NCI-H345 (cell line): ENCODE measurements at places on chromosomes 12 and 14.
A peak's percentile ranks its signal among the peaks of the same experiment; 100 is the strongest.

GRCh38 chr12:96375841-96376604, 24.2 kb downstream of the CDK17 start:
- no peak for DNase-seq

DNA sequence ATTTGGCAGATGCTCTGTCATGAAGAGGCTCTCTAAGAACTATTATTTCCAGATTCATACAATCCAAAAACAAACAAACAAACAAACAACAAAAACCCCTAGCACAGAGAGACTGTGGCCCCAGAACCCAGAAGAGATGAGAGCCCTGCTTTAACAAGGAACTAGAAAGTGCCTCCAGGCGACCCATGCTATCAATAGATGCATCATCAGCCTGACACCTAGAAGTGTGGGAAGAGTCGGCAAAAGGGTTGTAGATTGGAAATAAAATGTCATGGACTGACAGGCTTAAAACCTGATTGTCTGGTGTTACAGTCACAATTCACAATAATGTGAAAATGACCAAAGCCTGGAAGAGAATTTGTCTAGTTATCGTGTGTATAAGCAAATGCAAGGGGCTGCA, 50.6 kb upstream of the FLRT2 start:
- DNase-seq = no peak

- no peak for DNase-seq
These were observed 11.8 kb downstream of the GCH1 start for GRCh38 chr14:54890788-54891187.

- no peak for DNase-seq
These were observed 27.1 kb downstream of the ATP6V1D start for GRCh38 chr14:67332468-67332867.

DNA sequence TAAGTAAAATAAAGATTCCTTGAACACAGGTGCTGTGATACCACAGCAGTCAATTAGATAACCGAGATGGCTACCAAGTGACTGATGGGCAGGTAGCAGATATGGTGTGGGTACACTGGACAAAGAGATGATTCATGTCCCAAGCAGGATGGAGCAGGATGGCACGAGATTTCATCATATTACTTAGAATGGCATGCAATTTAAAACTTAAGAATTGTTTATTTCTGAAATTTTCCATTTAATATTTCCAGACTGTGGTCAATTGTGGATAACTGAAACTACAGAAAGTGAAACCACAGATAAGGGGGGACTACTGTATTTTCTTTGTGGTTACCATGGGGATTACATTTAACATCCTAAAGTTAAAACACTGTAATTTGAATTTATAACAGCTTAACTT, 7.5 kb upstream of the ZFP36L1 start:
- no peak for DNase-seq

DNA sequence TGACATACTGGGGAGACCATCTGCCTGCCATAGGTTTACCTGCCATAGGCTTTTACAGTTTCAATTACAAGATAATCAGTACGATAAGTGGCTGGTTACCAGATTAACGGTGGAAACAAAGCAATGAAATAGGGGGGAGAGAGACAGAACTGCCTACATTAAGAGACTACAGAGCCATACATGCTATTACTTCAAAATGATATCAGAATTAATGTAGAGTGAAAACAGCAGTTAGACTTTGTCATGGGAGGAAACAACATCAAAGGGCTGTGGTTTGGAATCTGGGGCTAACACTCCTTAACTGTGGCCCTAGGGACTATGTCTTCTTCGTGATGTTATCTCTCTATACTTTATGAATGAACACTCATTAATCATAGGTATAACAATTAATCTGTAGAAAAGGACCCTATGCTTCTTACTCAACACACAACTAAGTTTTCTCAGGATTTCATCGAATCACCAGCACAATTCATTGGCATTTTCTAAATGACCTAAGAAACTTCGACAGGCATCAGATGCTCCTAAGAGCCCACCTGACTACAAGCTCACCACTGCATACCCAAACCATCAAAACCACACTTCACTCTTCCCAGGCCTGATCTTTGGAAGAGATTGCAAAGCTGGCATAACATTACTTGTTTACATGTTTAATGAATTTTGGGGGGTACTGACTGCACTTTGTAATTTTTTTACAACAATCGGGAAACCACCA, 475.6 kb upstream of the SOX5 start:
- DNase-seq = no peak

GRCh38 chr12:60391051-60391450, 795.2 kb downstream of the SLC16A7 start:
- no peak for DNase-seq

- no peak for DNase-seq
These were observed 42.1 kb downstream of the IGF1 start for GRCh38 chr12:102438047-102438826.

DNA sequence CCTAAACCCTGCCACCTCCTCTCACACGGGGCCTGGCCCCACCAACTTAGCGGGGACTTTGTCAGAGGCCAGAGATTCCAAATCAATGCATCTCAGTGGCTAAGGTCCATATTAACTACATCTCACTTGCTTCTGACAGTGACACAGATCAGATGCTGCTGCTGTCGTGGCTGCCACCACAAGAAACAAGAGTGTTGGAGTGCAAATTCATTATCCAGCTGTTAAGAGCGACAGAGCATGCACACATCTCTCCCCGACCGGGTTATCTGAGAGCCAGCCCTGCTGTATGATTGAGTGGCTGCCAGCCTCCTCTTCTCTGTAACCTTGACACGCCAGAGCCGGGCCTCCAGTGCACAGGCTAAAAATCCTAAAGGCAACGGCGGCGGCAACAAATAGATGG, 40.2 kb downstream of the SPRING1 start:
- peak; percentile 80 for DNase-seq

DNA sequence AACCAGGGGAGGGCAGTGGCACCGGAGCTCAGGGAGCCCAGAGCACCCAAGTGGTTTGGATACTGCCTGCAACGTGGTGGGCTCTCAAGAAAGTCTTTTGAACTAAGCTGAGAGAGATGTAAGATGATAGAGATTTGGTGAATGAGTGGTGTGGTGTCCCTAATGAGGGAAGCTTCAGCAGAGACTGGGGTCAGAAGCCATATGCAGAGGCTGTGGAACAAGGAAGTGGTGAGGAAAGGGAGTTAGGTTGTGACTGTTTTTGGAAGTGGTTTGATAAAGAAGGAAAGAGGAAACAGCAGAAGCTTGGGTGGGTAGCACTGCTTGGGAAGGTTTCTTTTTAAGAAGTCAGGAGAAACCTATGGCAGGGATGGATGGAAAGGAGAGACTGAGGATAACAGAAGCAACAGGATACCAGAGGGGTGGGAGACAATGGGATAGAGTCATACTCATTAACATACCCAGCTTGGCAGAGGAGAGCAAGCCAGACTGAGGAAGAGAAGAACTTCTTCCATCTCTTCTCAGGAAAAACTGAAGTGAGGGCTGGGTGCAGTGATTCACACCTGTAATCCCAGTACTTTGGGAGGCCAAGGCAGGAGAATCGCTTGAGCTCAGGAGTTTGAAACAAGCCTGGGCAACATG, 24.1 kb downstream of the SLC4A8 start:
- no peak for DNase-seq

DNA sequence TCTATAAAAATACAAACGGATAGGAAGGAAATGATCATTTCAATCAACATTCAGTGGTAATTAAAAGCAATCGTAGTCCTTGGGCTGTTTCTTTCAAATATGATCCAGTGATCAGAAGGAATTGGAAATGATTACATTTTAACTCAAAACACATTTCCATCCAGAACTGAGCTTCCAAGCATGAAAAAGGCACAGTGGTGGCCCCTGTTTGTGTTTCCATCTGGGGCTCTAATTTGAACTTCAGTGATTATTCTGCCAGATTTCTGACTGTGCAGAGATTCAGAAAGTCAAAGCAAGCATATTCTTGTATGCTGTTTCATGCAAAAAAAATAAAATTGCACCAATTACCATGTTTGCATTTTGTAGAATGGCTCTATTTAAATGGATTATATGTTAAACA, 157.0 kb upstream of the LMNTD1 start:
- no peak for DNase-seq

GRCh38 chr12:47768323-47768811, 4.7 kb upstream of the SLC48A1 start:
- no peak for DNase-seq

GRCh38 chr14:63855281-63855680, 2.5 kb downstream of the SYNE2 start:
- DNase-seq = no peak

- DNase-seq = no peak
These were observed 116.5 kb downstream of the KIF26A start for GRCh38 chr14:104254735-104255400.

GRCh38 chr14:100243020-100243419, 4.1 kb downstream of the YY1 start:
- no peak for DNase-seq

GRCh38 chr12:32926356-32926755, 29.8 kb upstream of the PKP2 start:
- DNase-seq = no peak

DNA sequence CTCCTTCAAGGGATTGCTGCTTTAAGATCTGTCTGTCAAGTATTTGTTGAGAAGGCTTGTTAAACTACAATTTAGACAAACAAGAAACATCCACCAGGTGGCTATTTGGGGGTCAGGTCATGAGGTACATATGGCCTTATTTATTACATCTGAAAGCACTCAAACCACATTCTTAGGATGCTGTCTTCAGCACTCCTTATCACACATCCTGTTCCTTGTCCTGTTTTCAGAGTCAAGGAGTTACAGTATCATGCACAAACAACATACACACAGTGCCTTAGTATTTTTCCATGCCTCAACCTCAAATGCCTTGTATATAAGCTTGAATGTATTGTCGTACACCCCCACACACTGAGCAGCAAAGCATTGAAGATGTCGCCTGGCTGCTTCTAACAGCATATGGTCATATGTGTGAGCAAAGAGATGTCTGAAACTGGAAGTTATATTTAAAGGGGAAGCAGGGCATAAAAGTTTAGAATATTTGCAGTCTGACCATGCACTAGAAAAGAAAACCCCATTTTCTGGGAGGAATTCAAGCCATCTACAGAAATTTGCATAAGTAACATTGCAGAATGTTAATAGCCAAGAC, 83.8 kb downstream of the KCNMB4 start:
- no peak for DNase-seq

DNA sequence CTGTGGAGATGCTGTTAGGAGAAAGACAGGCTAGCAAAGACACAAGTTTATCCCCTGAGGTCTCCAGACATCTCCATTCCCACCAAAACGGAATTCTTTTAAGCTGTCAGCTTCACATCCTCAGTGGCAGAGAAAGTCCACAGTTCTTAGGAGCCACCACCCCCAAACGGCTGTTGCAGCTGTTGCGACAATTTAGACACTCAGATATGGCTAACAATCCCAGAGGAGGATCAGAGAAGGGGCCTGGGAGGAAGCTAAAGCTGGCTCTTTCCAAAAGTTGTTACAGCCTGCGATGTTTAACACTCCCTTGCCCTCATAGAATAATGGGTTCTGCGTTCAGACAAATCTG, 1.9 kb upstream of the ATP5MC2 start:
- DNase-seq = no peak

DNA sequence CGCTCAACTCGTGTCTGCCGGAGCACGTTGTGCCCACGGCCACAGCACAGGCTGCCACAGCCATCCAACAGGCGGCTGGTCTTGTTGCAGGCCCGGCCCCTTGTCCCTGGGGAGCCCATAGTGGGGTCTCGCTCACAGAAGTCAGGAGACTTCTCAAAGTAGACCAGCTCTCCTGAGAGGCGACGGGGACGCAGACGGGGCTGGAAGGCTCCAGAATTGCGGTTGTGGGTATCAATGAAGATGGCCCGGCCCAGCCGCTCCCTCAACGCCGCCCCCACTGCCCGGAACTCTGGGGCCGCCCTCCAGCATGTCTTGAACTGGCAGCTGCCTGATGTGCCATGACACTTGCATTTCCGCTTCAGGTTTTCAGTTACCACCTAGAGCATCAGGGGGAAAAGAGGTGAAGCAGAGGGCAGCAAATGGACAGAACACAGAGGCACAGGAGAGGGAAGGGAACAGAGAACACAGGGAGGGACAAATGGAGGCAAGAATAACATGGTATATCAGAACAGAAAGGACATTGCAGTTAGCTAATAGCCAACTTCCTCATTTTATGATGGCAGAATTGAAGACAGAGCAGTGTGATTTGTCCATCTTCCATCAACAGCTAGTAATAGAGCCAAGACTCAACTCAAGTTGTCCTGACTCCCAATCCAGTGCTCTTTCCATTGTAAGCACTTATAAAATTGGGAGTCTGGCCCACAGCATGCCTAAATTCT, 5.2 kb downstream of the WNT10B start:
- no peak for DNase-seq

DNA sequence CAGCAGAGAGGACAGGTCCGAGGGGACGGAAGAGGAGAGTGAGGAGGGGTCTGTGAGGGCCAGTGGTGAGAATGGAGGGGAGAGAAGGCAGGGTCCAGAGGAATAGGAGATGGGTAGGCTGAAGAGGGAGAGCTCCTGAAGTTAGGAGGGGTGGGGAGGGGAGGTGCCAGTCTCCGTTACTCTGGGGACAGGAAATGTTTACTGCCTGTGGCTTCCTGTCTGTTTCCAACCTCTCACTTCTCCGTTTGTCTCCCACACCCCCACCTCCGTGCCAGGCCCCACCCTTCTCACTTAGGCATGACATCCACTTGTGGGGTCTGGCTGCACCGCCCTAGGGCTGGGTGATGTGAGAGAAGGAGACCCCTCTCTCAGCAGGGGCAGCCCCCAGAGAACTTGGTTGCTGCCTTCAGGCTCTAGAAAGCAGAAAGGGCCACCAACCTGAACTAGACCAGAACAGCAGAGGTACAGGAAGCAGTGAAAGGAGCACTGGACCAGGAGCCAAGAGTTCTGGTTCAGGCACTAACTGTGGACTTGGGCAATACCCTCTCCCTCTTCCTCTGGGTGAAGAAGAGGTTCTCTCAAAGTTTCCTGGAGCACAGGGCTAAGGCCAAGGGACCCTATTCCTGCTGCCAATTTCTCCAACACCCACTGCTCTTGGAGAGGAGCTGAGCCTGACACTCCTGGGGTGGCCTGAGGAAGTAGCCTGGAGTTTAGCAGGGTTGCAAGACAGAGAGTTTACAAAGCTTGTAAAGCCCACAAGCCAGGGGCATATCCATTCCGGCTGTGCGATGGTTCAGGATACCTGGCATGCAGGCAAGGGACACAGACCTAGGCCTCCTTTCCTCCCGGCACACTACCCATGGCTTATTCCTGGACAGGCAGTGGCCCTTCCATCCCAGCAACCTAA, 5.5 kb downstream of the ITGA5 start:
- no peak for DNase-seq

- DNase-seq = no peak
These were observed 89.7 kb upstream of the ETV6 start for GRCh38 chr12:11559626-11560340.

GRCh38 chr12:127063339-127064072, 1203.5 kb upstream of the TMEM132C start:
- DNase-seq = no peak

GRCh38 chr12:2897418-2897817, 6.7 kb downstream of the TULP3 start:
- DNase-seq = no peak

DNA sequence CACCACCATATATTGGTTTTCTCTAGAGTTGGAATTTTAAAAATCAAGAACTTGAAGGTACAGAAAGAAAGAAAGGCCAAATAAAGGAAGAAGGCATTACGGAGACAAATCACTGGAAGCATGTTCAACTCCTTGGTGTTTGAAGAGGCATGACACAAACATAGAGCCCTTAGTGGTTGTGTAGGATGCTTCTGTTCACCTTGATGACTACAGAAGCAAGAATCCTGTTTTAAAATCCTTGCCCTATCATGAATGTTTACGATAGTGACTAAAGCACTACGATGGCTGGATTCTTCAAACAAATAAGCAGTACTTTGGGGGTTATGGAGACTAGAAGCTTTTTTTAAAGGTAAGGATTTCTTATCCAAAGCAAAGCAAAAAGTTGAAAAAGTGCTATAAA, 10.3 kb upstream of the ISM2 start:
- no peak for DNase-seq
